Right renal cortex interstitium (tissue), 3 donors: ENCODE measurements at places on chromosomes 4 and X.

GRCh38 chr4:52894443-52894842 is 32.3 kb downstream of the RASL11B start:
- no peak for DNase-seq

GRCh38 chr4:30094887-30095286 is 625.3 kb upstream of the PCDH7 start:
- no peak for DNase-seq

- DNase-seq: no peak
Measured at GRCh38 chrX:55057675-55058249, 17.1 kb upstream of the PAGE2B start.

GRCh38 chrX:36961590-36961989 is 46.6 kb upstream of the FAM47C start:
- no peak for DNase-seq

DNA sequence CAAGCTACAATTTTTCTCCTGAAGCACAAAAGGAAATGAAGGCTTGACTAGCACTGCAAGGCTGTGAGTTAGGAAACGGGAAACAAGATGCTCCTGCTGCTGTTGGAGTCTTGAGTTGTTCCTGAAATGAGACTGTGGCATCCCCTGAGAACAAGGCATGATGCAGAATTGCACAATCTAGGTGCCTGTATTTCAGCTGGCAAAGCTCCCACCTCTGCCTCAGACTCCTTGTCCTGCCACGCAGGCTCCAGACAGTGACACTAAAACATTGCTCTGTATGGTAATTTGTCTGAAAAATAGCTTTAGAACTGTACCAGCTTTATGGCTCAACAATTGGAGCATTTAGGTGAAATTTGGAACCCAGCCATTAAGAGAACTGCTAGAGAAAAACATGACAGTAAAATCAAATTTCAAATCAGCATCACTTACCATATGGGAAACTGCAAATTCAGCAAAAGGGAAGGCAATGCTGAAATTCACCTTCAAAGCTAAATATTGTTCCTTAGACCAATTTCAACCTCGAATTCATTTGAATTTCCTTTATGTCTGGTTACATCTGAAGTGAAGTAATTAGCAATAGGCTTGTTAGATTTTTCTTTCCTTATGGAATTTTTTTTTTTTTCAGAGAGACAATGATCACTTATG is 103.4 kb downstream of the MFAP3L start:
- DNase-seq: no peak

- no peak for DNase-seq
Measured at GRCh38 chrX:133666256-133666655, 251.0 kb upstream of the GPC4 start.

- DNase-seq: no peak
Measured at GRCh38 chrX:47093248-47093647, 15.0 kb downstream of the RGN start.

GRCh38 chr4:140497405-140497746 is 717 bp downstream of the MGAT4D start:
- DNase-seq: peak; percentile 10

DNA sequence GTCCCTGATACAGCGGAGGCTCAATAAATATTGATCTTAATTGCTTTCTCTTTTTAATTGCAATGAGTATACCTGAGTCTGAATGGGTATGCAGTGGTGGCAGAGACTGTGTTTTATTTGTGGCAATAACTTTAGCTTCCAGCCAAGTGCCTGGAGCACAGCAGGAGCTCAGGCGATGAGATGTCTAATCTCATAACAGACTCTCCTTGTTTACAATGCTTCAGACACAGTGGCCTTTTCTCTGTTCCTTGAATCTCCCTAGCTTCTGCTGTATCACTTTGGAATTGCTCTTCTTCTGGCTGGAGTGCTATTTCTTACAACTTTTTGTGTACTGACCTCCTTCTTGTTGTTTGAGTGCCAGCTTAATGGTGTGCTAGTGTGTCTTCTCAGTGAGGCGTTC is 91.5 kb upstream of the UNC5C start:
- no peak for DNase-seq

DNA sequence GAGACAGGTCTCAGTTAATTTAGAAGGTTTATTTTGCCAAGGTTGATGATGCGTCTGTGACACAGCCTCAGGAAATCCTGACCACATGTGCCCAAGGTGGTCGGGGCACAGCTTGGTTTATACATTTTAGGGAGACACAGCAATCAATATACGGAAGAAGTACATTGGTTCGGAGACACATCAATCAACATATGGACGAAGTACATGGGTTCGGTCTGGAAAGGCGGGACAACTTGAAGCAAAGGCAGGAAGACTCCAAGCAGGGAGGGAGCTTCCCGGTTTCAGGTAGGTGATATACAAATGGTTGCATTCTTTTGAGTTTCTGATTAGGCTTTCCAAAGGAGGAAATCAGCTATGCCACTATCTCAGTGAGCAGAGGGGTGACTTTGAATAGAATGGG is 225.2 kb upstream of the ZFP42 start:
- DNase-seq: no peak

DNA sequence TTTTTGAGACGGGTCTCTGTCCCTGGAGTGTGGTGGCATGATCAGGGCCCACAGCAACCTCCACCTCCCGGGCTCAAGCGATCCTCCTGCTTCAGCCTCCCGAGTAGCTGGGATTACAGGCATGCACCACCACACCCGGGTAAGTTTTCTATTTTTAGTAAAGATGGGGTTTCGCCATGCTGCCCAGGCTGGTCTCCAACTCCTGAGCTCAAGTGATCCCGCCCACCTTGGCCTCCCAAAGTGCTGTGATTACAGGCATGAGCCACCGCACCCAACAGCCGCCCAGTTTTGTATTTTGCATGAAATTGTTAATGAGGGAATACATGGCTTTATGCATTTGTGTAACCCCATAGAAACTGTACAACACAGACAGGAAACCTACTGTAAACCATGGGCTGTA is 2.8 kb upstream of the ARHGAP4 start:
- DNase-seq: no peak

GRCh38 chrX:1502241-1502640 is 34.7 kb downstream of the P2RY8 start:
- no peak for DNase-seq

GRCh38 chrX:39450234-39450977 is 647.4 kb downstream of the BCOR start:
- peak; percentile 15 for DNase-seq

DNA sequence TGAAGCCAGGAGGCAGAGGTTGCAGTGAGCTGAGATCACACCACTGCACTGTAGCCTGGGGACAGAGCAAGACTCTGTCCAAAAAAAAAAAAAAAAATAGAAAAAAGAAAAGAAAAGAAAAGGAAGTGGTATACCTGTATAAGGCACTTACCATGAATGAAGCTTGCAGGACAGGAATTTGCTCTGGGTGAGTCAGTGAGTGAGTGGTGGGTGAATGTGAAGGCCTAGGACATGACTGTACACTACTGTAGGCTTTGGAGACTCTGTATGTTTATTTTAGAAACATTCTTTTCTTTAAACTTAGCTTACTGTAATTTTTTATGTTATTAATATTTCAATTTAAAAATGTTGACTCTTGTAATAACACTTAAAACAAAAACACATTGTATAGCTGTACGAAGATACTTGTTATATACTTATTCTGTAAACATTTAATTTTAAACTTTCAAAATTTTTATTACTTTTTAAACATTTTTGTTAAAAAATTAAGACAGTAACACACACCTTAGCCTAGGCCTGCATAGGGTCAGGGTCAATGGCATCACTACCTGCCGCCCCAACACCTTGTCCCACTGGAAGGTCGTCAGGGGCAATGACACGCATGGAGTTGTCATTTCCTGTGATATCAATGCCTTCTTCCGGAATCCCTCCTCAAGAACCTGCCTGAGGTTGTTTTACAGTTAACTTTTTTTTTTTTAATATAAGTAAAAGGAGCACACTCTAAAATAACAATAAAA is 78.7 kb downstream of the CLNK start:
- DNase-seq: no peak

DNA sequence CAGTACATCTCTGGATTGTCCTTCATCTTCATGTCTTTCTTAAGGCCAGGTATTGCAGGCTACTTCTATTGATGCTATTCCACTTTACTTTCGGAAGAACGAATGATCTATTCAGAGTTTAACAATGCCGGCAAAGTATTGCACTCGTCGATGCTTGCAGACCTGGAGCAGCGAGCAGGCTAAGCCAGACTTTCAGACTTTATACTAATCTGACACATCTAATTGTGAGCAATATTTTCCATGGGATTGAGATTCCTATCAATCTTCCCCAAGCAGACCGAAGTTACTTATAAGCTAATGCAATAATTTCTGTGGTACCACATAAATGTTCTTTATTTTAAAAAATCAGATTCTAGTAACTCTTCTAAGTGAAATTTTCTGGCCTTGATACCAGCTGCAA is 1.6 kb downstream of the EMCN start:
- no peak for DNase-seq

- DNase-seq: no peak
Measured at GRCh38 chrX:2898846-2899512, 30.2 kb downstream of the ARSD start.

DNA sequence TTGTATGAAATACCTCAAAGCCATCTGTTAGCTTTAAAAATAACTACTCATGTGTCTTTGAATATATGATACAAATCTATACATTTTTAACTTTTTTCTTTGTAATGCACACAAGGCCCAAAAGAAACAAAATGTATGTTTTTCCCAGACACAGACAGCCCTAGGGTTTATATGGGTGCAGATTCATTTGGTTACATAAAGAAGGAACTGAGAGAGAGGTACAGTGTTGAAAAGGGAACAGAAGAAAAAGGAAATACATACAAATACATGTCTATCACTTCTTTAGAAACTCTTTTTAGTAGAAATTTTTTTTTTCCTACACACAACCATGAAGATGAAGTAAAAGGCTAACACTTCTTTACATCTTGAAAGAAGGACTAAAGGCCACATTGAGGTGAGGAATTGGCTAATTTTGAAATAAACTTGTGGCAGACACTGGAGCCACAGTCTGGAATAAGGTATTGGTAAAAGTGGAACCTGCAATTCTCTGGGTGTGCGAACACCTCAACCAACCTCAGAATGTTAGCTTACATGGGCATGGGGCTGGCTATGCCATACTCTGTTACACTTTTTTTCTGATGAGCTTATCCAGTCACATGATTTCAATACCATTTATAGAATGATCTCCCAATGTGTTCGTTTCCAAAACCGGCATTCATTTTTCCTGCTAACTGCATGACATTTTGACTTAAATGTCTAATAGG is 67.9 kb downstream of the FAM47C start:
- no peak for DNase-seq

DNA sequence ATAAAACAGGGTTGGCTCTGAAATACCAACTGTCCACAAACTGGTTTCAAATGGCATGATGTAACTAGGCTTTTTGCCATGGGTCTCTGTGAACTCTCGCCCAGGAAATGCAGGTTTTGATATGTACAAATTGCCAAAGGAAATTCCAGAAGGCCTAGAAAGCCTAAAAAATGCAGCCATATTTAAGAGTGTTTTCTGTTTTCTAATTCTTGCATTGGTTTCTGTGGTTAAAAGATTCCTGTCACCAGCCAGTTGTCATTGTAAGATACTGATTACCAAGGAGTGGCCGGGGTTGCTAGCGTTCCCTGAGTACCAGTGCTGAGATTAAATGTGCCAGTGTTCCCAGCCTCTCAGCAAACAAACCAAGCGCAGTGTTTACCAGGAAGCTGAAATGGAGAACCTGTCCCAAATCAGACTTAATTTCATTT is 53.9 kb upstream of the SORBS2 start:
- DNase-seq: no peak

GRCh38 chrX:3143043-3143799 is 102.0 kb downstream of the ARSF start:
- DNase-seq: no peak

DNA sequence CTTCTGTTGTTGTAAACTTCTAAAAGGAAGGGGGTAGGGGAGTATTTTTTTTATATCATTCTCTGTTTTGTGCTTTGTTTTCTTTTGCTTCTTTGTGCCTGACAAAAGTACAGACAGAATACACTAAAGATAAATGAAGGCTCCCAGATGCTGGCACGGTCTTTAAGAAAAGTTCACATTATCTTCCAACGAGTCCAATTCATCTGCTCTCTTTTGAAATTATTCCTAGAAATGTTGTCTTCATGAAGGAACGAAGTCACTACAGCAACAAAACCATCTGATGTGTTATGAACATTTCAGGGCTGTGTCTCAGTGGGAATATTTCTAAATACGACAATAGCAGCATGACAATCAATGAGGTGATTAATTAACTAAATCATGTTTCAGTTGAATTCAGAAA is 813.8 kb upstream of the HTR2C start:
- DNase-seq: no peak

DNA sequence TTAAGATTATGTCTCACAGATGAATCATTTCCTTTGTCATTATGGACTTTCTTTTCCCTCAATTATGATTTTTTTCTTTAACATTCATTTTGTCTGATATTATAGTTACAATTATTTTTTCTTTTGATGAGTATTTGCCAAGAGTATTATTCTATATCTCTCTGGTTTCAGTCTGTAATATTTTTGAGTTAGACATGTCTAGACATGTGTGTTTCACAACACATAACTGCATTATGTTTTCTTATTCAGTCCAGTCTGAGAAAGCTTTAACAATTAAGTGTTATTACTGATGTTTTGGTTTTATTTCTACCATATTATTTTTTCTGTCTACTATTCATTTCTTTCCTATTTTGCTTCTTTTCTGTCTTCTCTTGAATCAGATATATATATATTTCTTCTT is 108.3 kb upstream of the MID1IP1 start:
- DNase-seq: no peak

DNA sequence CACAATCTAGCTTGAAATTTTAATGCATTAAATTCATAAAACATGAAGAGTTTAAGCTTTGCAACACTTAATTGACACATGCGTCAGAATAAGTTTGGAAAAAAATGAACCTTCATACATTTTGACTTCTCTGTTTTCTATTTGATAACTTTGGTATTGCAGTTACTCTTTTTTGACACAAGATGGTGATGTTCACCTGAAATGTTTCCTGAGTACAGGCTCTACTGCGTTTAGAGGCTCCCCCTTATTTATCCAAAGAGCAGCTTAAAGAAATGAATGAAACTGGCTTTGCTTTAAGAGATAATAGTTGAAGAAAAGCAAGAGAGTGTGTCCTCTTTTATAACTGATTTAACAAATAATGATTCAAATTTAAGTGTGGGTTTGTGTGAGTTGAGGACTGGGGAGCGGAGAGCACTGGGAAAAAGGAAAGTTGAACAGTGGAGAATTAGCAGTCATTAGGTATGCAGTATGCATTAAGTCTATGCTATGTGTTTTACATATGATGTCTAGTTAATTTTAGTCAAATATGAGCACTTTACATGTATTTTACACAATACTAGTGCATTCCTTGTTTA is 180.6 kb upstream of the NUDT6 start:
- no peak for DNase-seq

- DNase-seq: no peak
Measured at GRCh38 chr4:147749811-147750321, 18.0 kb downstream of the ARHGAP10 start.

DNA sequence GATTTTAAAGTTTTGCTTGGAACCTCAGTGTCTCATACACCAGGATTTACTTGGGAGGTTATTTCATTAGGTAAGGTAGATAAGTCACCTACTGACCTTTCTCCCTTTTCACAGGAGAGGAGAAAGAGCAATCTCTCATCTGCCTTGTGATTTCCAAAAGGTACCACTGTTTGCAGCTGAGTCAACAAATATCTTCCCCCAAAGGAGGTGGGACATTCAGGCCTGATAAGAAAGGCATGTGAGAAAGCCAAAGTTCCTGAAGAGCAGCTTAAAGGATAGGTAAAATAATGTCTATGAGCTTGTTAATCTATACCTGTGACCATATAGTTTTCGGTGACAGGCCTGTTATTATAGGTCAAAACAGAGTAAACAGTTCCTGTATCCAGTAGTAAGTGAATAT is 45.0 kb downstream of the FAM47B start:
- no peak for DNase-seq
